Fibroblast of skin of scalp (primary cell): ENCODE measurements at places on chromosomes 2 and 18.
A peak's percentile ranks its signal among the peaks of the same experiment; 100 is the strongest.

DNA sequence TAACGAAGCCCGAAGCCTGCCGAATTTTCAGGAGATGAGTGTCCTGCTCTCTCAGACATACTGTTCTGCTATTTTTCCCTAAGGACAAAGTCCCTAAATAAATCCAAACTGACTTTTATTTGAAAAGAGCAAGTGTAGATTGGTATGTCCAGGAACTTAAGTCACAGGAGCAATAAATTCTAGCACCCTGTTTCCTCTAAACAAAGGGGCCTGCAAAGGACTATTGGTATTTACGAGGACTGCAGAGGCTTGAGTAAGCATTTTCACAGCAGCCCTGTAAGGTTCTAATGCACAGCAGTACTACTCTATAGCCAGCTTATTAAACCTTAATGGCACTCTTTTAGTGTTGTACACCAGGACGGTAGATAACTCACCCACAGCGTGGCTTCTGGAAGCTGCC, 740.3 kb downstream of the NRXN1 start:
- DNase-seq, result no peak

DNA sequence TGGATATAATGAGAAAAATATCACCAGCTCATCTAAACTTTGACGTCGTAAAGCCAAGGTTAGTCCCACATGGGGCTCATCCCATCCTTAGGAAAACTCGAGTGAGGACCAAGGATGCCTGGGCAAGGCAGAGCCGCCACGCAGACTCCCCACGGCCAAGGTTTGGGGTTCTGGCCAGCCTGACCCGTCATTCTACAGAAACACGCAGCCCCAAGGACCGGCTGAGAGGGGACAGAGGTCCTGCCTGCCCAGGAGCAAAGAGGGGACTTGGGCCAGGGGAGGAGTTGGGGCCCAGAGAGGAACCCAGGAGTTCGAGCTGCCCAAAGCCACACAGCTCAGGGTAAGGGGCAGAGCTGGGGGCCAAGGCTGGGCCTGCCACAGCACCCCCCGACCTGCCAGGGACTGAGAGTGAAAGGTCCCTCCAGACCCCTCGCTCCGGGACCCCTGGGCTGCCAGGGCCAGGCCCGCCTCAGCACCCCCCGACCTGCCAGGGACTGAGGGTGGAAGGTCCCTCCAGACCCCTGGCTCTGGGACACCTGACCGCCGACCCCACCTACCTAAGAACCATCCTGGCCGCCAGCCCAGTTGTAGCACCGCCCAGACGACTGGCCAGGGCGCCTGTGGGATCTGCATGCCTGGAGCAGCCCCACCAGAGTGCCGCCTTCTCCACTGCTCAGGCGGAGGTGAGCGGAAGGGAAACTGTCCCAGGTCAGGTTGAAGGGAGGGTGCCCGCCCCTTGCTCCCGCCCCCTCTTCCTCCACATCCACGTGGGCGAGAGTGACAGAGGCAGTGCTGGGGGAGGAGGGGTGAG, at the start of gene PDCD1:
Gene PDCD1, minus strand, starts transcription at position 689 of the 811 bp plus-strand sequence. Its CDS starts 56 bp downstream, at position 633.
- no peak for DNase-seq

DNA sequence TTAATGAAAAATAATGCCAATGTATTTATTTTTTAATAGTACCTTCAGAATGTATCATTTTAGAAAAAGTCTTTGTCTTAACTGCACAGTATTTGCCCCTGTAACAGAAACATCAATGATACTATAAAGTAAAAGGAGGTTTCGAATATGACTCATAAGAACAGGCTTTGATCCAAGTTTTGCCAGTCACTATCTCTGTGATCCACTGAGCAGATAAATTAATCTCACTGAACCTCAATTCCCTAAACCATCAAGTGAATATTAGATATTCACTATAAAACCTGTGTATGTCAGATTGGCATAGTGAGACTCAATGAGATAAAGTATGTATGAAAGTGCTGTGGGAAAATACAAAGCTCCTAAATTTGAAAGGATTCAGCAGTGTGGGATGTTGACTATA, 292.1 kb downstream of the EXOC6B start:
- peak; percentile 33 for DNase-seq

- no peak for DNase-seq
Measured at GRCh38 chr2:168663993-168664392, 138.4 kb upstream of the NOSTRIN start.

- no peak for DNase-seq
Measured at GRCh38 chr2:240256704-240257637, 116.5 kb upstream of the OTOS start.

- no peak for DNase-seq
Measured at GRCh38 chr2:138003411-138003810, 39.1 kb downstream of the HNMT start.

GRCh38 chr2:10520154-10520553, 72.0 kb upstream of the ODC1 start:
- no peak for DNase-seq

DNA sequence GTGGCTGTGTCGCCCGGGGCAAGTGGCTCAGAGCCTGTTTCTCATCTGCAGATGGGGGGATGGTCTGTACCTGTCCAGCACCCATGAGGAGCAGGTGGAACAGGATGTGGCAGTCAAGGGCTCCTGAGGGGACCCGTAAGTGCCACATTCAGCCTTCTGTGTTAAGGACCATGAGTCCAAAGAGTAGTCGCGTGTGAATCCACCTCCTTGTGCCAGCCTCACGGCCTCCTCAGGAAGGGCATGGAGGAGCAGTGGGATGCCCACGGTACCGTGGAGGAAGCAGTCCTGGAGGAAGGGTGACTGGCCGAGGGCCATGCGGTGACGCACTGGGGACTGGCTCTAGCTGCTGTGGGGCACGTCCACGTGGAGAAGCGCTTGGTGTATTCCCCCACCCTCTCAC, 61.1 kb downstream of the ODC1 start:
- DNase-seq, result no peak

DNA sequence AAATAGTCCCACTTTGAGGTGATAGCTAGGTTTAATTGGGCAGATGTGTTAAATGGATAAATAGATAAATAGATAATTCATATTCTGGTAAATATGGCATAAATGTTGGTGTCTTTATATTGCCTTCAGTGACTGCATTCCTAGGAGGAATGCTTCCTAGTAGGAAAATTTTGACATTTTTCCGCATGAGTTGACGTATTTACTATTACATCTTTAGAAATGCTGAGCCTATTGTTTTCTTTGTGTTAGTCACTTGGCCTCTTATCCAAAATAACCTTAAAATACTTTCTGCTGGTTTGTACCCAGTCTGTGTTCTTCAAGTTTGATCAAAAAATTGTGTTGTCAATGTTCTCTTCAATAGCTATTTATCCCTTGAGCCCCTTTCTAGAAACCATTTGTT, 495.6 kb upstream of the ZEB2 start:
- DNase-seq, result no peak

DNA sequence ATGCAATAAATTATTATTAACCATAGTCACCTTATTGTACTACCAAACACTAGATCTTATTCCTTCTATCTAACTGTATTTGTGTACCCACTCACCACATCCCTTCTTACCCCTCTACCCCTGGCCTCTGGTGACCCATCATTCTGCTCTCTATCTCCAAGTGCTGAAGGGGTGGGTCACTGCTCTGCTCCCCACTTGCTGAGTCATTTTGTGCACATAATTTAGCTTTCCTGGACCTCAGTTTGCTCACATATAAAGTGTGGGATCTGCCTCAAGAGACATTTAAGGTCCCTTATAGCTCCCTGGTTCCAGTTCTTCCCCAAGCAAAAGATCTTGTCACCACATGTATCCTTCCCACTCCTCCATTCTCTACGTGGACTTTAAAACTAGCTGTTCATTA, 169.4 kb downstream of the ZNF385B start:
- DNase-seq, result no peak

DNA sequence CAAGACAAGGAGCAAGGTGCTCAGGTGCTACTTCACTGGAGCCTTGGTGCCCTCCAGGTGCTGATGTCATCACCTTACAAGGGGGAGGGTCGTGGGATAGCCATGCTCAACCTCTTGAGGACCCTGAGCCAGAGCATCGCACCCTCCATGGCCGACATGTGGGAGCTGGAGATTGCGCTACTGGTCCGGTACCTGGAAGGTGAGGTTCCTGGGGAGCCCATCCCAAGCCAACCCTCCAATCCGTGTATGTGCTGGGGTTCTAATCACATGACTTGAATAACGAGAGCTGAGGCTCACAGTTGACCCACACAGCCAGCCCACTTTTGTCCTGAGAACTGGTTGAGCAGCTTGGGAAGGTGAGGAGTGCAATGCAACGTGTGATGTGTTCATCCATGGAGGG, 25.9 kb downstream of the MROH2A start:
- DNase-seq, result no peak

DNA sequence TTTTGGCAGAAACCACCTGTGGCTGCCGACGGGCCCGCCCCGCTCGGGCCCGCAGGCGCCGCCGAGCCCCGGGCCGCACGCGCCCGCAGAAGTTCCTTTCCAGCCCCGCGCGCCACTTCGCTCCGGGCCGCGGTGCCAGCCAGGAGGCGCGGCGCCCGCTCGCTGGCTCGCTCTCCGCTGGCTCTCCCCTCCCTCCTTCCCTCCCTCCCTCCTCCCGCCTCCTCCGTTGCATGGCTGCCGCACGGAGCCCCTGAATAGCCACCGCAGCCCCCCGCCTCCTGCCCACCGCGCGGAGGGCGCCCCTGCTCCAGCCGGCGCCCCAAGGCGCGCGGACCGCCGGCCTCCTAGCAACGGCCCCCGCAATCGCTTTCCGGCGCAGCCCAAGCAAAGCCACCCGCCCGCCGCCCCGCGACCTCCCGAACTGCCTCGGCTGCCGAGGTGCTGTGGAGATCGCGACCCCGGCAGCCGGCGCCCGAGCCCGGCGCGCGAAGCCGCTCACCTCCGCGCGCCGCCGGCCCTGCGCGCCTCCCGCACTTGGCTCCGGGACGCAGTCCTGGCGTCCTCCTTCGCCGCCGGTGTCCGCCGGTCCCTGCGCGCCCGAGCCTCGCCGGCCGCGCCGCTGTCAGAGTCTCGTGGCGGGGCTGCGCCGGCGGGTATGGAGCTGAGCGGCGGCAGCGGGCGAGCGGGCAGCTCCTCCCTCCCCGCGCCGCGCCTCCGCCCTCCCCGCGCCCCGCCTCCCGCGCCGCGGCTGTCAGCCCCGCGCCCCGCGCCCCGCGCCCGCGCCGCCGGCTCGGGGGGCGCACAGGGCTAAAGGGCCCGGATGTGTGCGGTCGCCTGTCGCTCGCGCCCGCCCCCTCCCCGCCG, at the start of gene ZBTB7C:
Gene ZBTB7C, minus strand, starts transcription at position 657 of the 864 bp plus-strand sequence.
- DNase-seq, result peak; percentile 12

GRCh38 chr2:57515366-57515765, 531.2 kb upstream of the VRK2 start:
- no peak for DNase-seq

- peak; percentile 27 for DNase-seq
Measured at GRCh38 chr2:152861349-152861942, 143.0 kb downstream of the ARL6IP6 start.

DNA sequence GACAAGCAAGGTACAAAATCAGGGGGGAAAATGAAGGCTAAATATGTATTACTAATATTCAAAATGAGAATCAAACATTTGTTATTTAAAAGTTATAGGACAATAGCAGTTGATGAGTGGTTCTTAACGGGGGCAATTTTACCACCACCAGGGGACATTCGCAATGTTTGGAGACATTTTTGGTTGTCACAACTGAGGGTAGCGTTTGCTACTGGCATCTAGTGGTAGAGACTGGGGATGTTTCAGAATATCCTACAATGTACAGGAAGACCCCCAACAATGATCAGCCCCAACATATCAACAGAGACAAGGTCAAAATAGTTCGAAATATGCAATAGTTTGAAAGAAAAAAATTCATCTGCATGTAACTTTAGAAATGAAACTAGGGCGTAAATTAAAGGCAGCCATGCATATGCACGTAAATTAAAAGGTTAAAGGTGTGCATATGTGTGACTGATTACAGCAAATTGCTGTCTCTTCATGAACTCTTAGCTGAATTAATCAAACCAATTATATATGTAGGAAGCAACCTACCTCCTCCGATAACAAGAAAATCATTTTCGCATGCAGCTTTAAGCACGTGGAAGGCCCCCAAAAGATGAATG, 61.2 kb upstream of the CUL3 start:
- peak; percentile 33 for DNase-seq

DNA sequence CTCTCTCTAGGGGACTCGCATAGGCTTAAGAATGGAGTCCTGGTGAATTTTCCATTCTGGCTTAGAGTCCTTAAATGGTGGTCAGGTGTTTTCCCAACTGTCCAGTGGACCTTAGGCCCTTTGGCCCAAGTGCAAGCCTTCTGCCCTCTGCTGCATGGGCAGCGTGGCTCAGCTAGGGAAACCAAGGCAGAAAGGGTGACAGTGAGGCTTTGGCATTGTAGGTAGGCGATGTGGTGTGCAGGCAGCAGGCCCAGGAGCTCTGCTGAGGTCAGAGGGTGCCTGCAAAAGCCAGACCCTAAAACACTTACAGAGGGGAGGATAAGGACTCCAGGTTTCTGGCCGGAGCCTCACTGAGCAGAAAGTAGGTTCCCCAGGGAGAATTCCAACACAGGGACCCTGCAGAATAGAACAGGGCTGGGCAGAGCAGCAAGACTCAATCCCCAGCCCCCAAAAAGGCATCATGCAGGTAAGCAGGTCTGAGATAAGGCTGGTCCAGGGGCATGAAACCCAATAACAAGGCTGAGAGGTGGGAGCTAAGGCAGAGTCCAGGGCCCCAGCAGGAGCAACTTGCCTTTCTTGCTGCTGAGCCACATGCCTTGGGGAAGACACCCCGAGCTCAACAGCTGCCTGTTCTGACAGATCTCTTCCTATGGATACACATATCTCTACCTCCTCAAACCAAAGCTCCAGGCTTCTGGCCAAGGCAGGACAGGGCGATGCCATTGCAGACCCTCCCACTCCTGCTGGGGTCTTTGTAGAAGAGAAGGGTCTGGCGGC, 199.7 kb downstream of the TNS1 start:
- no peak for DNase-seq

DNA sequence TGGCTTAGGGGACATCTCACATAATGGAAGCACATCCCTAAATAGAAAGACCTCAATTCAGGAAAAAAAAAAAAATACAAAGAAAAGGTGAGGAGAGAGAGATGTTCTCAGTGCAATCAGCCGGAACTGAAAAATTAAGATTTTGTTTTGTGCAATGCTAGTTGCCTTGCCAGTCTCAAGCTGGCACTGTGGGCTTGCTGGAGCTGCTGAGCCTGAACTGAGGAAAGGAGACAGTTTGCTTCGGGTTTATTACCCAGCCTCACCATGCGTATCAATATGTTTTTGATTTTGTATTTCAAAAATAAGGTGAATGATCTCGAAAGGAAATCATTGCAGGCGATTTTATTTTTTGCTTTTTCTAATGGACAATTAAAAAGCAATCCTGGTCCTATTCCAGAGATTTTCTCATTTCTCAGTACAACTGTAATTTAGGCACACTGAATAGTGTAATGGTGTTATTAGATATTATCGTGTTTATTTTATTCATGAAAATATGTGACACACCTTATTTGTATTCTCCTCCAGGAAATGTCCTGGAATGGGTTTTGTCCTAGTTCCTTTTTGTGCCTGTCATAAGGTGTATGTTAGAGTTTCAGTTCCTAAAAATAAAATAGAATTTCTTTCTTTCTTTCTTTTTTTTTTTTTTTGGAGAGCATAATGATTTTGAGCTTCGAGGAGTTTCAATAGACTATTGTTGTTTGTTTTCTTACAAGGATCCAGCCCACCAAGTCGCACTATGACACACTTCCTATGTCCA, 72.8 kb upstream of the ZEB2 start:
- DNase-seq, result no peak

GRCh38 chr2:129876541-129876940, 102.9 kb upstream of the RAB6C start:
- DNase-seq, result no peak

- DNase-seq, result no peak
Measured at GRCh38 chr2:61443342-61444041, 27.4 kb downstream of the USP34 start.

GRCh38 chr2:144377914-144378313, 142.0 kb downstream of the ZEB2 start:
- DNase-seq, result no peak

GRCh38 chr18:75211626-75211952, 992 bp downstream of the TSHZ1 start:
- DNase-seq, result no peak
